CD14-positive monocyte (primary cell): ENCODE measurements at places on chromosomes 5 and 9.

GRCh38 chr9:19379697-19380046, 364 bp downstream of the RPS6 start:
- no peak for DNase-seq

GRCh38 chr9:70607926-70608325, 193.5 kb upstream of the KLF9 start:
- DNase-seq: peak; percentile 89

GRCh38 chr5:172661526-172661925, 20.5 kb downstream of the NEURL1B start:
- no peak for DNase-seq

DNA sequence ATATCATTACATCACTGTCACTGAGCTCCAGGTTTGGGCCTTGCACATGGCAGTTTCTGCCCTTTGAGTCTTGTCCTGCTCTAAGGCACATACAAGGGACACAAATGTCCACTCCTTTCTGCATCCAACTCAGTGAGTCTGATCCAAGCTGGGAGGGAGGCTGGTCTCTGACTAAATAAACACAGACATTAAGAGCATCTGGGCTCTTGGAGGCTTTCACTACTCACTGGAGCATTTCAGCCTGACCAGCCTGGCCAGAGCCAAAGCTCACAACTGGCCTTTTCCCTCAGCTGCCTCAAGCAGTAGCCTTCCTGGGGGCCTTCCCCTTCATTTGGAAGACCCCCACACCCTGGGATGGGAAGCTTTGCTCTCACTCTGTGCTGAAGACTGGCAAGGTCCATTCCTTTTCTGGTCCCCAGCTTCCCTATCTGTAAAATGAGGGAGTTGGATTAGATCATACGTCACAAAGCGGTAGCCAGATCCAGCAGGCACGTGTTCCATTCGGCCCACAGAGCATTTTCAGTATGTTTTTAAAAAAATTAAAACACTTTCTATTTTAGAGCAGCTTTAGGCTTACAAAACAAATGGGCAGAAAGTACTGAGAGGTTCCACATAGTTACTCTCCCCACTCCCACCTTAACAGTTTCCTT, 58.6 kb upstream of the XPA start:
- no peak for DNase-seq

DNA sequence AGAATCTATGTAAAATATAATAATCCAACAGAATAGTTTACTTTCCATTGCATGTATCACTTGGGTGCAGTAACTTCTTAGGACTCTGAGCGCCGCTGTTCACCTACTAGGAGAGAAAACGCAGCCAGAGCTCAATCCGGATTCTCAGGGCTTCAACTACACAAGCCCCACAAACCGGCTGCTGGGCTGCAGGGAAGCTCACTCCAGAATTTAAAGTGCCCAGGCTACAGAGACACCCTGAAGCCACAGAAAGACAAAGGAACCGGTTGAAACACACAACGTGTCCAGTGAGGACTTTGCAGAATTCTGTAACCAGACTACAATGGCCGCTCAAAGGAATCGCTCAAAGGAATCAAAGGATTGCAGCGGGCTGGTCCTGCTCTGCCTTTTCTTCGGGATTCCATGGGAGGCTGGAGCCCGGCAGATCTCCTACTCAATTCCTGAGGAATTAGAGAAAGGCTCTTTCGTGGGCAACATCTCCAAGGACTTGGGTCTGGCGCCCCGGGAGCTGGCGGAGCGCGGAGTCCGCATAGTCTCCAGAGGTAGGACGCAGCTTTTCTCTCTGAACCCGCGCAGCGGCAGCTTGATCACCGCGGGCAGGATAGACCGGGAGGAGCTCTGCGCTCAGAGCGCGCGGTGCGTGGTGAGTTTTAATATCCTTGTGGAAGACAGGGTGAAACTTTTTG, at the start of gene PCDHGA10:
TSS of gene PCDHGA10 (plus strand) at position 134 of the 686 bp plus-strand sequence. CDS start at position 323, 189 bp downstream.
- peak; percentile 44 for DNase-seq

GRCh38 chr5:139885172-139885856, 89.7 kb downstream of the PSD2 start:
- DNase-seq: no peak

- DNase-seq: peak; percentile 39
Measured at GRCh38 chr5:79857714-79858409, 133.2 kb downstream of the MTX3 start.

- peak; percentile 32 for DNase-seq
Measured at GRCh38 chr5:60649288-60649917, 50.6 kb downstream of the DEPDC1B start.

DNA sequence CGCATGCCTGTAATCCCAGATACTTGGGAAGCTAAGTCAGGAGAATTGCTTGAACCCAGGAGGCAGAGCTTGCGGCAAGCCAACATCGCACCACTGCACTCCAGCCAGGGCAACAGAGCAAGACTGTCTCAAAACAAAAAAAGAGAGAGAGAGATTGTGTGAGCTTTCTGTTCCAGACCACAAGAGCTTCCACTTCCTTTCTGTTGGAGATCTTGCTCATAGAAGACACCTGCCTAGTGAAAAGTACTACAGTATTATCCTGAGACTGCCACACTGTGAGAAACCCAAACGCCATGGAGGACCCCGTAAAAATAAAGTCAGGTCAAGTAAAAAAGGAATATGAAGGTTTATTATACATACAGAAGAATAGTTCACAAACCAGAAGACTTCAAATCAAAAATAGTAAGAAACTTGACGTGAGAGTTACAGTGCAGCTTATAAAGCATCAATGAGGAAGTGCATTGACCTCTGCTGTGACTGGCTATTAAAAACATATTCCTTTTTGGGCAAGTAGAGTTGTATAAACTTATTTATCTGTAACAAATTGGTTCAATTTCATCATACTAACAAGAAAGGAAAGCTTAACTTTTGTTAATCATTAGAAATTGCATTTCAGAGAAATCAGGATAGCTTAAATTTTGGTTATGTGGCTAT, 4.3 kb upstream of the EMB start:
- peak; percentile 54 for DNase-seq

- DNase-seq: no peak
Measured at GRCh38 chr5:45089870-45090269, 281.1 kb downstream of the MRPS30 start.

- no peak for DNase-seq
Measured at GRCh38 chr9:130931508-130932254, 7.4 kb downstream of the FIBCD1 start.

- no peak for DNase-seq
Measured at GRCh38 chr9:138100711-138101350, 223.2 kb downstream of the CACNA1B start.

- DNase-seq: peak; percentile 79
Measured at GRCh38 chr5:55994495-55994997, at the start of gene IL6ST. IL6ST (minus strand) TSS chr5:55994963; CDS start chr5:55976278, 18,685 bp downstream.

- DNase-seq: no peak
Measured at GRCh38 chr5:98769210-98769958, 4.1 kb upstream of the RGMB start.

GRCh38 chr5:76704131-76704663, 11.7 kb upstream of the F2R start:
- DNase-seq: no peak

DNA sequence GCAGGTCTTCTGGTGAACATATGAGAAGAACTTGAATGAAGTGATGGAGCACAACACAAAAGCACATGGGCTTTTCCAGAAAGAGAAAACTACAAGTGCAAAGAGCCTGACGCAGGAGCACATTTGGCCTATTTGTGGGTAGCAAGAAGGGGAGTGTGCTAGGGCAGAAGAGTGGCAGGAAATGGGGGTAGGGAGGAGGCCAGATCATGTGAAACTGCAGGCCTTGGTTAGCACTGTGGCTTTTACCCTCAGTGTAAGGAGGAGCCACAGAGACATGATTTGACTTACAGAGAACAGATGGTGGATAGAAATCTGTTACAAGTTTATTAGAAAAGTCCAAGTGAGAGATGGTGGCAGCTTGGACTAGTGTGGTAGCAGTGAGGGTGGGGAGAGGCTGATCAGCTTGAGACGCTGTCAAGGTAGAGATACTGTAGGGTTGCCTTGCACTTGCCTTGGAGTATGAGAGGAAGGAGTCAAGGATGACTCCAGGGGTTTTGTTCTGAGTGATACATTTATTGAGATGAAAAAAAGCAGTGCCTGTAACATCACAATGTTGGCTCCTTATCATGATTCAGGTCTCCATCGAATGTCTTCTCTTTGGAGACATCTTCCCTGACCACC, 126.7 kb downstream of the PPP2R2B start:
- DNase-seq: no peak

DNA sequence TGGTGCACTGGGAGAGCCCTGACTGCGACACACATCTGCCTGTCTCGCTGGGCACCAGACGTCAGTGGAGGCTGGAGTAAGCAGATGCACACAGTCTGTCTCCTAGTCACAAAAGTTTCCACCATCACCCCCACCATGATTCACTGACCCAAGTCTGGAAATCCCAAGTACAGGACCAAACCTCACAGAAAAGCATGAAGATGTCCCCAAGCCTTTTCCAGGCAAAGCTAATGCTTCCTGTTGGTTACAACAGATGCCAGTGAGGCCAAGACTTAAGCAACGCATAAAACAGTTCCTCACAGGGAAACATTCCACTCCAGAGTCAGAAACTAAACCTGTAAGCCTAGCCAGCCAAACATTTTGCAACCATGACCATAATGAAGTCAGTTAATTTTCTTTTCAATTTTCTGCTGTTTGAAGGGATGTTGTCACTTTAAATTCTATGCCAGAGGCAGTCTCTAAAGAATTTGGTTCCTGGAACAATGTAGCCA, 259.3 kb upstream of the SLC30A5 start:
- no peak for DNase-seq

GRCh38 chr9:113355040-113355596, 5.8 kb downstream of the BSPRY start:
- no peak for DNase-seq

DNA sequence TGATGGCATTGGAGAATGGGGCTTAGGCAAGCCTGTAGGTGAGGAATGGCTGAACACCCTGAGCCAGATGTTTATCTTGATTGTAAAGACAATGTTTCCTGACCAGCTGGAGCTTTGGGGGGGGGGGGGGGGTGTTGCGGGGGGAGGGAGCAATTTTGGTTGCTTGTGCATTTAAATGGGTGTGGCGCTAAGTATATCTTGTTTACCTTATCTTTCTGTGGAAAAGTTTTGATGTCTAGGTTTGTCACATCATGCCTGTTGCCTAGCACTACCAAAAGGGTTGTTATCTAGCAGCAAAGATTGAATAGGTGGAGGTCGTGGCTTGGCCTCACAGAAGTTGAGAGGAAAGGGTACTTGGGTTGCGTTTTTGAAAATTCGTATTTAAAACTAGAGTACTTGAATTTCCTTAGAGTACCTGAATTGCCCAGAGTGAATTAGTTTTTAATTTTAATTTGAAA, 1.3 kb downstream of the SMAD5 start:
- no peak for DNase-seq

- no peak for DNase-seq
Measured at GRCh38 chr5:19859020-19859419, 129.0 kb downstream of the CDH18 start.

DNA sequence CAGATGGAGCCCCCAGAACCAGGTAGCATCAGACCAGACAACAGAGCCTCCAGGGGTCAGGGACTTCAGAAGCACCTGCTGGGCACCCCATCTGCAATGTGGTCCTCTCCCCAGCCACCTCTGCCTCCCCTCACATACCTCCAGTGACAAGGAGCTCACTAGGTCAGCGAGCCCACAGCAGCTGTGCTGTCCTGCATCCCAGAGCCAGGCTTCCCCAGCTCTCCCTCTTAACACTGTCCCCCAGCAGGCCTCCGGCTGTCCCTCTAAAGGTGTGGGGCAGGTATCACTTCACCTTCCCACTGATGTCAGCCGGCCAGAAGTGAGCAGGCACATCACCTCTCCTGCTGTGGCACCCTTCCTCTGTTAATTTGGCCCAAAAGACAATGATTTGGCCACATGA, 83.6 kb downstream of the LMX1B start:
- no peak for DNase-seq

DNA sequence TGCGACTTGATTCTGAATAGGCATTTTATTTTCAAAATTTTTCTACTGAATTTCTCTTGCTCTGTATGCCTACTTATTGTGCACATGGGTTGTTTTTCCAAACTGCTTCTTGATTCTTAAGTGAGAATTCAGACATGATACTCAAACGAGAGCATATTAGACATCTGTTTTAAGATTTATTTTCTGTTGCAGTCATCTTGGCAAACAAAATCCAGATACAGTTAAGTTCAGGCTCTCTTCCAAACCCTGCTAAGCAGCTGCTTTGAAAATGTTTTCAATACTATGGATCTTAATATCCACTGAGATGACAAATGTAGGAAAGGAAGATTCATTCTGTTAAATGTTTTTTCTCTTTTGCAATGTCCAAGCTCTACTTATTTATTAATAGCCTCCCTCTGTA, 4.5 kb downstream of the TMEM215 start:
- DNase-seq: no peak

DNA sequence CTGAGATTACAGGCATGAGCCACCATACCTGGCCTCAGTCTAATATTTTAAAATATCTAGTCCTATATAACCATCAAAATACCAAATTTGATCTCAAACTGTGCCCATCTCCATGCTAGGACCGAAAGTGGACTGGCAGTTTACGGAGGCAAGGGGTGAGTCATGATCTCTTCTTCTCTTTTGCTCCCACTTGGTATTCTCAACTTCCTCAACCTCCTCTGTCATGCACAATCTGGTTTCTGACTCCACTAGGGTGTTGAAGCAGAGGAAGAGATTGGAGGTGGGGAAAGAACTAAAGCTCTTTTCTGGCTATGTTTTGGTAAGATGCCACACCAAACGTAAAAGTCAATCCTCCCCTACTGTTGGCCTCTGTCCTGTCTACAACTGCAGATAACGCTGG, 55.9 kb upstream of the CEMIP2 start:
- DNase-seq: peak; percentile 30

DNA sequence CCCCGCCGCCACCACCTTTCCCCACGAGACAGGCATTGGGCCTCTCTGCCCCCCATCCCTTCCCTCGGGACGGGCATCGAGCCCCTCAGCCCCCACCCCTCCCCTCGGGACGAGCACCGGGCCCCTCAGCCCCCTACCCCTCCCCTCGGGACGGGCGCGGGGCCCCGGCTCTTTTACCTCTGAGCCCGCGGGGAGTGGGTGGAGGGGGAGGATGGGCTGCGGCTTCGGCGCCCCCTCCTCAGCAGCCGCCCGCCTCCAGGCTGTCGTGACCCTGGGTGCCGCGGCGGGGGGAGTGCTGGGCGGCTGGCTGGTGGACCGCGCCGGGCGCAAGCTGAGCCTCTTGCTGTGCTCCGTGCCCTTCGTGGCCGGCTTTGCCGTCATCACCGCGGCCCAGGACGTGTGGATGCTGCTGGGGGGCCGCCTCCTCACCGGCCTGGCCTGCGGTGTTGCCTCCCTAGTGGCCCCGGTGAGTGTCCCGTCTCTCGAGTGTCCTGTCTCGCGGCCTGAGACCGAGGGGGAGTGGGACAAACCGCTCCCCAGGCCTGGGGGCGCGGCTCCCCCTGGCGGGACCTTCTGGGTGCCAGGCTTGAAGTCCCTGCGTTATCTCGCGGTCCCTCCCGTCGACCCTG, 791 bp downstream of the SLC2A8 start:
- no peak for DNase-seq
